ENCODE measurements at places on chromosomes 12 and 14.

GRCh38 chr12:45669792-45670191 is 59.7 kb upstream of the ARID2 start:
- no peak for DNase-seq

DNA sequence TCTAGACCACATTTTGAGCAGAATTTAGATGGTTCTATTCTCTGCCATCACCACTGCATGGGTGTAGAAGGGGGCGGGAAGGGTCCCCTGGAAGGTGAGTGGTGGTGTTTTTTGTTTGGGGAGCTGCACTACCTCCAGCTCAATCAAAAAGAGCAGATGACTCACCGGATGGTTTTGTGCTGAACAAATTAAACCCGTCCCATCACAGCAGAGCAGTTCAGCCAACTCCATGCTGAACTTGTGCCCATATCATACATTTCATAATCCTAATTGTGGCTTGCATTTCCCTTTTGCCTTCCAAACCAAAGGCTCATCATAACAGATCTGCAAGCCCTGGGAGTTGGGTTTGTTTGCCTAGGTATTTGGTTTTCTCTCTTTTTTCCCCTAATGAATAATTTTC is 53.0 kb upstream of the RPH3A start:
- no peak for DNase-seq

DNA sequence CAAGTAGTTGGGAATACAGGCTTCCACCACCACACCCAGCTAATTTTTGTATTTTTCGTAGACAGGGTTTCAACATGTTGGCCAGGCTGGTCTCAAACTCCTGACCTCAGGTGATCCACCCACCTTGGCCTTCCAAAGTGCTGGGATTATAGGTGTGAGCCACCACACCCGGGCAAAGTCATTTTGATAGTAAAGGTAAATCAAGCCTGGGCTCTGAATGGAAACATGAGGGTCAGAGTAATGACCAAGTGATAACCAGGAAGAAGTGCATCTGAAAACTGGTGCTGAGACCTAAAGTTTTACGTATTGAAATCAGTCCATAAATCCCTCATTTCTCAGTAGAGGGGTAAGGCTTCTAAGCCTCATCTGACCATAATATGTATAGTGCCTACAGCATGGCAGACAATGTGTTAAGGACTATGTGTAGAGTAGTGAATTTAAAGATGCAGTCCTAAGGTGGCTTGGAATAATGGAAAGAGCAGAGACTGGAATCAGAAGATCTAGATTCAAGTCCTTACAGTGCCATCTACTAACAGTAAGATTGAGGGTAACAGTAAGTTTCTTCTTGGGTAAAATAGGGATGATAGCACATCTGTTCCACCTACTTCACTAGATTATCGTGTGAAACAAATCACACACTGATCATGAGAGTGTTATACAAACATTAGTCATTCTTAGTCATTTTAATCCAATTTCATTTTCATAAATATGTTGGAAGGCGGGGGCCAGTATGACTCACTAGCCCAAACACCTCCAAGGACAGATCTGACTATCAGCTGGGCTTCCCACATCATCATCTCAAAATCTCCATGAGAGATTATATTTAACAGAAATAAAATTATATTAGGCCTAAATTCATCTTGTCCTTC is 11.2 kb downstream of the MAP4K5 start:
- DNase-seq: no peak

GRCh38 chr14:87131879-87132278 is 861.1 kb downstream of the GALC start:
- DNase-seq: no peak
